Hypothalamus (tissue), 51 donors: ENCODE measurements at places on chromosomes 5 and 9.

DNA sequence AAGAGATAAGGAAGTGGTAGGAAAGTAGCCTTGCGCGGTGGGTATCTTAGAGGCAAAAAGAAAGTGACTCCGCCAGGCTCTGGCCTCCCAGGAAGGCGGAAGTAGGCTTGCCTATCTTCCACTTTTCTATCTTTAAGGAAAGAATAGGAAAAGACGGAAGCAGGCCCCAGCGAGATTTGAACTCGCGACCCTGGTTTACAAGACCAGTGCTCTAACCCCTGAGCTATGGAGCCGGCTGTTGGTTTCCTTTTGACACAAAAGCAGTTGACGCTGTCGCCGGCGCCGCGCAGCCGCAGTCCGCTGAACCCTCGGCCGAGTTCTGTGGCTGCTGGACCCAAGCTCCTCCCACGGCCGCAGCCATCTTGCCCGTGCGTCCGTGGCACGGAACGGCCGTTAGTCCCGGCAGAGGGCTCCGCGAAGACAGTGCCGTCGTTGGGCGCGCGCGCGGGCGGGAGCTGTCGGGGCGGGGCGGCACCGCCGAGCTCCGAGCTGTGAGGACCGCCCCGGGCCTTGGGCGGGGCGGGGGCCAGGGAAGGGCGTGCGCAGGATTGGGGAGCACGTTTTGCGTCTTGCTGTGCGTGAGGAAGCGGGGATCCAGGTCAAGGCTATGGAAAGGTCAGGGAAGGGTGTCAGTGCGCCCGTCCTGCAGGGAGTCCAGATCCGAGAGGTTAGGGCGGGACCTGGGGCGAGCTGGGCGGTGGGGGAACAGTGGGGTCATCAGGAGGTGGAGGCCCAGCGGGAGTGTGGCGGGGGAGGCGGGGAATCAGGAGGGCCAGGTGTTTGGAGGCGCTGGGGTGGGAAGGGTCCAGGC lies 13.3 kb downstream of the TRIM7 start:
- DNase-seq: no peak

- DNase-seq: no peak
These were observed 1.4 kb downstream of the PIK3R1 start for GRCh38 chr5:68217047-68217355.

- no peak for DNase-seq
These were observed 87.0 kb downstream of the GALNT10 start for GRCh38 chr5:154277499-154277898.

GRCh38 chr9:128689293-128689774 lies 312 bp downstream of the SET start:
- no peak for DNase-seq

DNA sequence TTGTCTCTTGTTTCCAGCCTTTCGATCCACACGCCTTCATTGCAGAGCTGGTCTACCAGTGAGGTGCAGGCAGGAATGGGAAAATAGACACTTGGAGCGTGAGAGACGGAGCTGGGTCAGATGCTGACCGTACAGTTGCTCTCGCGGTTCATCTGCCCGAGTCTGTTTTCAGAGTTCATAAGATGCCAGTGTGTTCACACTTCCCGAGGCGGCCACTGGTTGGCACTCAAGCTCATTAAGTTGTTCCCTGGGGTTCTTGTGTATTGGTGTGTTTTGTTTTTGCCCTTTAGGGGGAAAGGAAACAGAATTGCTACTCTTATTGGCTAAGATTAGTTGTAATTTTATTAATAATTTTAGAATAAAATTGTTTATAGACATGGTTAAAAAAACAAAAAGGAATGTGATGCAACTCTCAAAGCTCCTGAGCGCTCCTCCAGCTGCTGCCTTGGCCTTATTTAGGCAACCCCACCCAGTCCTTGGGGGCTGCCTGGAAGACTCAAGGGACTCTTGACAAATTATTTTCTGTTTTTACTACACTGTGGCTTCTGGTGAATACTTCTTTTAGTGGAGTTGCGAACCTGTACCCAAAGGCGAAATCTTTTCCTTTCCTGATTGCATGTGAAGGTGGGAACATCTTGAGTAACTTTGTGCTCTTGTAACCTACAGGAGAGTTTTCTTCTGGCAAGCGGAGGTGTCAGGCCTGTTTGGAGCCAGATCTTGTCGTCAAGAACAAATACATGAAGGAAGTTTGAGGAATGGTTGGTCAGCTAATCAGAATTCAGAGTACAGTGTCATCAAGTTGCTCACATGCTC lies 146.1 kb downstream of the MAST4 start:
- DNase-seq: no peak
